Stimulated activated CD8-positive, alpha-beta memory T cell treated with anti-CD3 and anti-CD28 coated beads, Interleukin-4, amount 100 ng/mL, for 1 hour (primary cell): ENCODE measurements at places on chromosomes 3 and 15.
A peak's percentile ranks its signal among the peaks of the same experiment; 100 is the strongest.

DNA sequence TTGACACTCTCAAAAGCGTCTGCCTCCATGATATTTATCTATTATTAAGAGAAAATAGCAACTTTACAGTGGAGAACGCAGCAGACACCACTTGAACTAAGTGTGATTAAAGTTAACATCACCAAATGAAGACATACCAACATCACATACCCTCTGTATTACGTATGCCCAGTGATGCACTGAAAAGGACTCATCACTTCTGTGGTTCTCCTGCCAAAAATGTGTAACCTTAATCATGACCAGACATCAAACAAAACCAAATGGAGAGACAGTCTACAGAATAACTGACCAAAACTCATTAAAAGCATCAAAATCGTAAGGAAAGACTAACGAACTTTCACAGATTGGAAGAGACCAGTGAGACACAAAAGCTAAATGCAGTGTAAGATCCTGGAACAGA, 103.2 kb downstream of the PPP2R3A start:
- no peak for DNase-seq

- DNase-seq, result no peak
Measured at GRCh38 chr3:85498177-85498576, 539.4 kb downstream of the CADM2 start.

DNA sequence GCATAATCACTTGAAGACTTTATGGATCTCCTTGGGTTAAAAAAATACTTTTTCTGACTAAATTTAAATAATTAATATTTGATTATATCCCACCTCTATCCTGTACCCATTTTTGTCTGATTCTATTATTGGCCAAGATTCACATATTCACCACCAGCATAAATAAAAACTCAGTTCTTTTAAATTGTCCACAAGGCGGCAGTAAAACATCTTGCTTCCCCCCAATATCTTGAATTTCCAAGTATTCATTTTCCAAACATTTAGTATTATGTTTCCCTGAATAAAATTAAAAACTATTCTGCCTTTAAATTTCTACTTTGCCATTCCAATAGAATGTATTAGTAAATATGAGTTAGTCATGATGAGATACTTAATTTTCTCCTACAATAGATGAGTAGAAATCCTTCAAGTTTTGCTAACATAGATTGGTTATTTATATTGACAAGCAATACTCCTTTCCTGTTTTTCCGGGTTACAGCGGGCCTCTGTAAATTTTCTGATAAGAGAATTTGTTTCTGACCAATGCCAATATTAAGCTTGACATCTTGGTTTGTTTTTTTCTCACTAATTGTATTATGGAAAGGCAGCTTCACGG, 218.7 kb upstream of the MDFIC2 start:
- no peak for DNase-seq

DNA sequence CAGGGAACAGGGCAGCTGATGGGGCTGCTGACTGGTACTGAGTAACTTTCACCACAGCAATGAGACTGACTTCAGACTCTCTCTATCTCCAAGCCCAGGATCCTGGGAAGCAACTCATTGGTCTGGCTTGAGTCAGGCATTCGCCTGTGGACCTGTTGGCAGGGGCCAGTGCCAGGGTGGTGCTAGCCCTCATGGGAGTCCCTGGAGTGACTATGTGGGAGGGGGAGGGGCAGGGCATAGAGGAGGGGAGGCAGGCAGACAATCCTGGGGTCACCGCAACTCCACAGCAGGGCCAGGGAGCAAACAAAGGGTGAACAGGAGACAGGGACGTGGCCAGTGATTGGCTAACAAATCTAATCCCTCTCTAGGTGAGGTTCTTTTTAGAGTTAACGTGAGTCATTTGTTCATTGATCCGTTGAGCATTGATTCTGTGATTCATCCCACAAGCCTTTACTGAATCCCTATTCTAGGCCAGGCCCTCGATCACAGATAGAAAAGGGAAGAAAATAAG, 71.8 kb downstream of the CEMIP start:
- DNase-seq, result no peak

DNA sequence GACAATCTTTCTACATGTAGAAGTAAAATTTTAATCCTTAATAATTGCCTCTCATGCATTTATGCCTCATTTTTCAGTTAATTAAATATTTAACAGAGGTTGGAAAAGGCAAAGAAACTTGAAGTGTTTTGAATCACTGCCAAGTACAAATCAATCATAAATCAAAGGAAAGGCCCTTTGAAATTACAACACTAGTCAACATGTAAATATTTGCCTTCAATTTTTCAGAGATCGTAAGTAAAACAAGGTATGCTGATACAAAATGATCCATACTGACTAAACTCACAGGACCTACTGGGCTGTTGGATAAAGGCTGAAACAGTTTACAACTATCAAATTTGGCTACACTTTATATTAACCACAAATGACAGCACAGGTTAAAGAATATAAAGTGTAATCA, 33.9 kb downstream of the ZBBX start:
- no peak for DNase-seq

DNA sequence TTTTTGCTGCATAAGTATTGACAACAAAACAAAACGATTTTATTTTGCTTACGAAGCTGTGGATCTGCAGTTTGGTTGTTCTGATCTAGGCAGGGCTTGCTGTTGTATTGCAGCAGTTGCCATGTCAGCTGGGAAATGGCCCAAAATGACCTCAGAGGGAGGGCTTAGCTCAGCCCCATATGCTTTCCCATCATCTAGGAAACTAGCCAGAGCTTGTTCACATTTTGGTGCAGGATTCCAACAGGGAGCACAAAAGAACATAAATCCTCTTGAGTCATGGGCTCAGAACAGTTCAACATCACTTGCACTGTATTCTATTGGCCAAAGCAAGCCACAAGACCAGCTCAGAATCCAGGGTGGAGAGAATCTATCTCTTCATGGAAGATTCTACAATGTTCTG, 42.2 kb upstream of the ROBO2 start:
- DNase-seq, result no peak

GRCh38 chr3:11059090-11059798, 66.7 kb downstream of the SLC6A1 start:
- no peak for DNase-seq

DNA sequence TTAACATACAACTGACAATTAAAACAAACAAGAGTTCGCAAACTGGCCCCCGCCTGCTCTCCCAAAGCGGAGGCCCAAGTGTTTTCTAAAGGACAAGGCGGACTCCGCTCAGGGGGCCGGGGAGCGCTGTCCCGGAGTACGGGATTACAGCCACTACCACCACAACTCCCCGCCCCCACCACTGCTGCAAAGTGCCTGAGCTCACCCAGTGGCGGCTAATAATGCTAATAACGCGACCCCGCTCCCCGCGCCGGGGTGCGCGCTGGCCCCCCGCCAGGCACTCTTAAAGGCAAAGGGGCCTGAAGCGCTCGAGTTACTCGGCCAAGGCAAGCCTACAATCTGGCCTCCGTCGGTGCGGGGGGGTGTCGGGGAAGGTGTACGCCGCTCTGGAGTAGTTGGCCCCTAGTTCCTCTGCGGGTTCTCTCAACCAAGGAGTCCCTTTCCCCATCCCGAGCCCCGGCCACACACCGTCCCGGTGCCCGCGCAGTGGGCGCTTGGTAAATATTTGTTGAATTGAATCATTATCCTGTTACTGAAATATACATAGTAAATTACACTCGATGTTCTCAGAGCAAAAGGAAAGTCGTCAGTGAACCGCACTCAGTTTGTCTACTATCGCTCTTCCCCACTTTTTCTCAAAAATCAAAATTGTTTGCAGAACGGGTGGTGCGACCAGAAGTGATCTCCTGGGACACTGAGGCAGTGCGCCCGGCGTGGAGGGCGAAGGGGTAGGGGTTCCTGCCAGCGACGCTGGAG, 827 bp downstream of the WNT5A start:
- no peak for DNase-seq

DNA sequence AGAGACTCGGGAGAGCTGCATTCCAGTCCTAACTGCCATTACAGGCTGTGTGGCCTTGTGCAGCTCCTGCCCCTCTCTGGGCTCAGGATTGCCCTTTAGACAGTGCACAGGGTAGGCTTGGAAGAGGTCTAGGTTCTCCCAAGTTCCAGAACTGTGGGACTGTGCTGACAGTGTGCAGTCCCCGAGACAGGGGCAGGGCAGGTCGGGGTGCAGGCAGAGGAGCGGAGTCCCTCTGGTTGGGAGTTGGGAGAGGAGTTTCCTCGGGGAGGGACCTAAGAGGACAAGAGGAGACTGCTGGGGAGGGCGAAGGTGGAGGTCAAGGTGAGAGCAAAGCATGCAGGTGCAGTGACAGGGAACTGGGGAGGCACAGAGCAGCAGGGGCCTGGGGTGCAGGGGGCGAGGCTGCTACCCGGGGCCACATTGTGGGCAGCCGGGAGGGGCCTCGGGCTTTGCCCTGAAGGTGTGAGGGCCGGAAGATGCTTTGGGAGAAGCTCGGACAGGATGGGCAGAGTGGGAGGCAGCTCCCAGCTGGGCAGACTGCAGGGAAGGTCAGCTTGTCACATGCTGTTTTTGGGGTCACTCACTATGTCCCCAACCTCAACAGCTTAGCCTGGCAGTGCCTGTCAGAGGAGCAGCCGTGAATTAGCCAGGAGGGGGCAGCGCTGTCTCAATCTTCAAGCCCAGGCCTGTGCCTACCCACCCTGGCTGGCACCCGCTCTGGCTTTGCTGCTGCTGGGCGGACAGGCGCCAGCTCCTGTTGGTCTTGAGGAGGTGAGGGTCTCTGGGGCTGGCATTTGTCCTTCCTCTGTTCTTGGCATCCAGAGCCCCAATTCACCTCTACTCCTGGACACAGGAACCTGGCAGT, 15.4 kb upstream of the CSPG4 start:
- DNase-seq, result peak; percentile 48

DNA sequence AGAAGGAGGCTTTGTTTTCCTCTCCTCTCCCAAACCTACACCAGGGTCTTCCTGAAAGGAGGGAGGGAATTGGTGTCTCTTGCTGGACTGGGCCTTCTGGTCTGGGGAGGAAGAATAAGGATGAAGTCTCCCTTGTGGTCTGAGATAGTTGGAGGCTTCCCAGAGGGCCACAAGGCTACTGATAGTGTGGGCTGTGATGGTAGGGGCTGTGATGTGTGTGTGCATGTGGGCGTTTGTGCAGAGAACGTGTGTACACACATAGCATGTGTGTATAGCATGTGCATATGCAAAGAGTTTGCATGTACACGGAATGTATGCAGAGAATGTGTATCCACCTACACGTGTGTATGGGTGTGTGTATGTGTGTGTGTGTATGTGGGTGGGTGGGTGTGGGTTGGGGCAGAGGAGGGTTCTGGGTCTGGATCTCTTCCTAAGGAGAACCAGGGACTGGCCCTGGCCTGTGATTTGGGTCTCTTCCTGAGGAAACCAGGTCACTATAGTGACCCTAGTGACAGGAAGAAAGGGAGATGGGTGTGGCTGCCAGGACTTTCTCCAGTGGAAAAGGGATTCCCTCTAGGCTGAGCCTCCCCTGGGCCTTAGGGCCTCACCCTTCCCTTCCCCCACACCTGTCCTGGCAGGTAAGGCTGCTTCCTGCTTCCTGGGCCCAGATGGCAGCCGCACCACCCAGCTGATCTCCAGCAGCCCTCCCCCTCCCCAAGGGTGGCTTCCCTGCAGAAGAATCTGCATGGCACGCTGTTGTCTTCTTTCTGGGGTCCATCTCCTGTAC, 1.7 kb downstream of the FLNB start:
- DNase-seq, result no peak

- DNase-seq, result no peak
Measured at GRCh38 chr3:177478170-177478867, 281.0 kb upstream of the TBL1XR1 start.

- DNase-seq, result no peak
Measured at GRCh38 chr15:36358094-36358493, 221.3 kb upstream of the CDIN1 start.
